ENCODE measurements at places on chromosomes 3 and 15.

GRCh38 chr3:188520466-188520865 is 366.5 kb downstream of the LPP start:
- no peak for DNase-seq

- no peak for DNase-seq
These were observed 30.9 kb downstream of the PML start for GRCh38 chr15:74025436-74025835.

DNA sequence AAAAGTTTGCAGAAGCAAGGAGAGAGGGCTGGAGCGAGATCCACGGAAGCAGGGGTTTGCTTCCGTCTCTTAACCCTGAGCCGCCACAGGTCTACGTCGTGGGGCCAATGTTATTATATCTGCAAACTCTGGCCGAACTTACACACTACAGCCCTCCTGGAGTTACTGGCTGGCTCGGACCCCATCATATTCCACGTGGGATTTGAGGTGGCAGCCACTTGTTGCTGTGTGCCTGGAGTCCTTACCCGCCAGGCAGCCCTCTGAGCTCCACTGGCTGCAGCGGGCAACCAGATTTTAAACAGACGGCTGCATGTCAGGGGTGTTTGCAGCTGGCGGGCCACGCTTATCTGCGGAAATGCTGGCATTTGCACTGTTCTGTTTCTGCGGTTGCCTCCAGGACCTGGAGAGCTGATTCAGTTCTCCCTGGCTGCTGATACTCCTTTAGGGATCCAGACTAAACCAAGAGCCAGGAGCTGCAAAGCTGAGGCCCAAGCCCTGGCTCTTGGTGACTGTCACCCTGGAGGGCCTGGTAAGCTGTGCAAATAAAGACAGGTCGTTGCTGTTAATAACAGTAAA is 34.7 kb downstream of the TM2D3 start:
- DNase-seq = no peak

DNA sequence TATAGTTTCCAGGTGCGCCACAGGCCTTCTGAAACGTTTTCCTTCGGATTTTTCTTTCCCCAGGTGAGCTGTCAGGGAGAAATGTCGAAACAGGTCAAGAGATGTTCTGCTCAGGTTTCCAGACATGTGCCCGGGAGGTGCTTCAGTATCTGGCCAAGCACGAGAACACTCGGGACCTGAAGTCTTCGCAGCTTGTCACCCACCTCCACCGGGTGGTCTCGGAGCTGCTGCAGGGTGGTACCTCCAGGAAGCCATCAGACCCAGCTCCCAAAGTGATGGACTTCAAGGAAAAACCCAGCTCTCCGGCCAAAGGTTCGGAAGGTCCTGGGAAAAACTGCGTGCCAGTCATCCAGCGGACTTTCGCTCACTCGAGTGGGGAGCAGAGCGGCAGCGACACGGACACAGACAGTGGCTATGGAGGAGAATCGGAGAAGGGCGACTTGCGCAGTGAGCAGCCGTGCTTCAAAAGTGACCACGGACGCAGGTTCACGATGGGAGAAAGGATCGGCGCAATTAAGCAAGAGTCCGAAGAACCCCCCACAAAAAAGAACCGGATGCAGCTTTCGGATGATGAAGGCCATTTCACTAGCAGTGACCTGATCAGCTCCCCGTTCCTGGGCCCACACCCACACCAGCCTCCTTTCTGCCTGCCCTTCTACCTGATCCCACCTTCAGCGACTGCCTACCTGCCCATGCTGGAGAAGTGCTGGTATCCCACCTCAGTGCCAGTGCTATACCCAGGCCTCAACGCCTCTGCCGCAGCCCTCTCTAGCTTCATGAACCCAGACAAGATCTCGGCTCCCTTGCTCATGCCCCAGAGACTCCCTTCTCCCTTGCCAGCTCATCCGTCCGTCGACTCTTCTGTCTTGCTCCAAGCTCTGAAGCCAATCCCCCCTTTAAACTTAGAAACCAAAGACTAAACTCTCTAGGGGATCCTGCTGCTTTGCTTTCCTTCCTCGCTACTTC is 3.8 kb downstream of the BHLHE40 start:
- no peak for DNase-seq

DNA sequence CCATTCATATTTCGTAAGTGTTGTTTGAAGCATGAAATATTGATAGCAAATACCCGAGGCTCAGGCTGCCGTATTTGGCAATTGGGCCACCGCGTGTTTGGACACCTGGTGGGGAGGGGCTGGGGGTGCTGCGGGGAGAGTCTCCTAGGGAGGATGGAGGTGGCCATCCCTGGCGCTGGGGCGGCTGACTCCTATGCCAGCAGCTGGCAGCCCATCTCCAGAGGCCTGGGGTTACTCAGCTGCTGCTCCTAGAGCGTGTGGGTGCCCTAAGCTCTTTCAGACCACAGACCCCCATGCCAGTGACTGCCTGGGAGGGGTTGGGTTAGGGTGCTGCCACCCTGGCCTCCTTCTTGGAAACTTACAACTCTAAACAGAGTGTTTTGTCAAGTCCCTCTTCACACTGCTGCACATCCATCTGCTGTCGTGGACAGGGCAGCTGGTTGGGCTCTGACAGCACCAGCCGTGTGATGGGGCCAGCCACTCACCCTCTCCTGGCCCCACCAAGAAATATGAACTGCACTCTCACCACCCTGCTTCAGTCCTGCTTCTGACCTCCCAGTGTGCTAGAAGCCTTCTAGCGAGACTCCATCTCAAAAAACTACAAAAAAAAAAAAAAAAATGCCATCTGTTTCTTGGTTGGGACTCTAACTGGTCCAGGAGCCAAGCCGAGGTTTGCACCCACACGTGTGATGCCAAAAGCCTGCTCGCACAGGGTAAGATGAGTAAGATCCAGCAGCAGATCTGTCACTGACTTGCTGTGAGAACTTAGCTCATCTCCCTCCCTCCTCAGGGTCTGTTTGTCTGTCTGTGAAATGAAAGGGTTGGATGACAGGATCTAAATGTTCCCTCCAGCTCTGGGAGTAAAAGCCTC is 156.2 kb downstream of the MEGF11 start:
- no peak for DNase-seq

- DNase-seq = no peak
These were observed at the start of gene TMC3 for GRCh38 chr15:81373775-81374395. TMC3 (minus strand) TSS chr15:81374213; CDS start chr15:81374077, 136 bp downstream.

DNA sequence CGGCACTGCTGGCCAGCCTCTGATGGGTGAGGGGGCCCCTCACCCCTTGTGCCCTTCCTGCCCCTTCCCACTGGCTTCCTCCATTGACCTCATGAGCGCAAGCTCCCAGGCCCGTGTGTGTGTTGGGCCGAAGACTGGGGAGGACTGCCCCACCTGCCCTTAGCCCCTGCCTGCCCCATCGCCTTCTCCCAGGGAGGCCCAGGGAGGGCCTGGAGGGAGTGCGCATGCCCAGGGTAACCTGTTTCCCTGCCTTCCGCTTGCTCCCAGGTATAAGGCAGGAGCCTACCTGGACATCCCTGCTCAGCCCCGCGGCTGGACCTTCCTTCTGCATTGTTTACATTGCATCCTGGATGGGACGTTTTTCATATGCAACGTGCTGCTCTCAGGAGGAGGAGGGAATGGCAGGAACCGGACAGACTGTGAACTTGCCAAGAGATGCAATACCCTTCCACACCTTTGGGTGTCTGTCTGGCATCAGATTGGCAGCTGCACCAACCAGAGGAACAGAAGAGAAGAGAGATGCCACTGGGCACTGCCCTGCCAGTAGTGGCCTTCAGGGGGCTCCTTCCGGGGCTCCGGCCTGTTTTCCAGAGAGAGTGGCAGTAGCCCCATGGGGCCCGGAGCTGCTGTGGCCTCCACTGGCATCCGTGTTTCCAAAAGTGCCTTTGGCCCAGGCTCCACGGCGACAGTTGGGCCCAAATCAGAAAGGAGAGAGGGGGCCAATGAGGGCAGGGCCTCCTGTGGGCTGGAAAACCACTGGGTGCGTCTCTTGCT is 8.8 kb downstream of the DLL4 start:
- no peak for DNase-seq

DNA sequence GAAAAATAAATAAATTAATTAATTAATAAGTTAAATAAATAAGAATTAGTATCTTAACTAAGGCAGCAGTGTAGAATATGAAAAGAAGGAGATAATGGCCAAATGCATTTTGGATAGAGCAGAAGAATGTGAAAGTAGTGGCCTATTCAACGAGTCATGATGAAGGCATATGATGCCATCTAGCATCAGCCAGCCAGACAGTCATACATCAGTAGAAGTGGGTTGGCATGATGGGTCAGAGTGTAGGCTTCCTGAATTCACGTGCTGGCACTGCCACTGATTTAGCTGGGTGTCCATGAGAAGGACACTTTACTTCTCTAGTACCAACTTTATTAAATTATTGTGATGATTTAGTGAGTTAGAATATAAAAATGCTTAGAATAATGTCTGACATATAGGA is 256.1 kb upstream of the ARPP21 start:
- DNase-seq = no peak

- no peak for DNase-seq
These were observed 125.3 kb upstream of the BCL6 start for GRCh38 chr3:187870360-187871203.

GRCh38 chr3:184423561-184423960 is 43.7 kb downstream of the CHRD start:
- DNase-seq = no peak

DNA sequence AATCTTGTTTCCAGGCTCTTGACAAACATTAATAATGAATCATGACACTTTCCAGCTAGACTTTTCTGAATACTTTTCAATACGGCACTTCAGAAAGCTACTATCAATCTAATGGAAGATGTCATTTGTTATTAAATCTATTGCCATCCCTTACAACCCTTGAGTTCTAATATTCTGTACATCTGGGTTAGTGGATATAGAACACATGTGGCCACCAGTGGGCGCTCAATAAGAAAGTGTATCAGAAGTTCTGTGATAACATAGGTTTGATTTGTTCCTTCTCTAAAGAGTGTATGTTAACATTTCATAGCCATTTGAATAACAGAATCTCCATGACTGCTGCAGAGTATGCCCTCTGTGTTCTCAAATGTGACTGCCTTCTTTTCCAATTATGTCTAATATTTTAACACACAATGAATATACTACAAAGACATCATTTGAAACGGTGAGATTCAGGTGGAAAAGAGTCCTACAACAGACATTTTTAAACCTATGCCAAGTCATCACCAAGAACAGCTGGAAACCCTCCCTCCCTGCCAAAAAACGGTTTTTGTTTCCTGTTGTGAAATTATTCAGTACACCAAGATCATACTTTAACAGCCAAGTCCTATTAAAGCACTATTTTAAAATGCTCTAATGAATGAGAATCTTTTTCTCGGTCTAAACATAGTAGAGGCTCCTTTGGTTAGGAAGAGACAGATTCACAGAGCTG is 22.2 kb downstream of the ALDH1A2 start:
- no peak for DNase-seq

- no peak for DNase-seq
These were observed 31.5 kb downstream of the CRTAP start for GRCh38 chr3:33145221-33145900.

GRCh38 chr3:22098021-22098420 is 347.0 kb upstream of the ZNF385D start:
- no peak for DNase-seq

- DNase-seq = no peak
These were observed 45.0 kb upstream of the BOC start for GRCh38 chr3:113166357-113166718.

DNA sequence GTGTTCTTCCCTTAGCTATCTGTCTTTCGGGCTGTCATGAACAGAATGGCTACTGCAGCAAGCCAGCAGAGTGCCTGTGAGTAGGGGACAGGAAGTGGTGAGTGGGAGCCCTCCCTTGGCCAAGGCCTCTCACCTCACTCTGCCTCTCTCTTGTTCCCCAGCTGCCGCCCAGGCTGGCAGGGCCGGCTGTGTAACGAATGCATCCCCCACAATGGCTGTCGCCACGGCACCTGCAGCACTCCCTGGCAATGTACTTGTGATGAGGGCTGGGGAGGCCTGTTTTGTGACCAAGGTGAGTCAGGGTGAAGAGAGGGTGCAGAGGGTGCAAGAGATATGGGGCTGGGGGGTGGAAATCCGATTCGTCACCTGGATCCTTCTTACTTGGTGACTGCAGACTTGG is 3.0 kb downstream of the DLL4 start:
- DNase-seq = no peak

GRCh38 chr3:27903446-27903845 is 181.3 kb upstream of the EOMES start:
- no peak for DNase-seq

DNA sequence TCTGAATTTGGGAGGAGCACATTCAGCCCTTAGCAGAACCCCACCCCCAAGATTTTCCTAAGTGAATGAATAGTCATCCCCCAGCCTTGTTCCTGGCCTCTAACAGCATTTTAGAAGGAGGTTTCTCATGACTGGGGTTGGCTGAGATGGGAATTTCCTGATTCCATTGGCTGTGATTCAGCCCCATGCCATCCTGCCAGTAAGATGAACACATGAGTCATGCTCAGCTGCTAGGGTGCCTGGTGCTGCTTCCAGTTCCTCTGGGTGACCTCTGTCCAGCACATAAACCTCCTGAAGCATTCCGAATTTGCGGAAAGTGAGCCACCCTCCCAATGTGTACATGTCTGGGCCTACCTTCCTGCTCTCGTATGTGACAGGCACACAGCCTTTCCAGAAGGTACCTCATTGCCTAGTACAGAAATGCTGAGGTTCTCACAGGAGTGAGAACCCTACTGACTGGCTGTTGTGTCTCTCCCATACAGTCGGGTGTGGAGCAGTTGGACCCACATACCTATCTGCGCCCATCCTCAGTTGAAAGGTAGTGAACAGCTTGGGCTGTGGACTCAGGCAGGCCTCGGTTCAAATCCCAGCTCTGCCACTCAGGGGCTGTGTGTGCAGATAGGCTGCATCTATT is 91.7 kb downstream of the APBA2 start:
- DNase-seq = no peak

DNA sequence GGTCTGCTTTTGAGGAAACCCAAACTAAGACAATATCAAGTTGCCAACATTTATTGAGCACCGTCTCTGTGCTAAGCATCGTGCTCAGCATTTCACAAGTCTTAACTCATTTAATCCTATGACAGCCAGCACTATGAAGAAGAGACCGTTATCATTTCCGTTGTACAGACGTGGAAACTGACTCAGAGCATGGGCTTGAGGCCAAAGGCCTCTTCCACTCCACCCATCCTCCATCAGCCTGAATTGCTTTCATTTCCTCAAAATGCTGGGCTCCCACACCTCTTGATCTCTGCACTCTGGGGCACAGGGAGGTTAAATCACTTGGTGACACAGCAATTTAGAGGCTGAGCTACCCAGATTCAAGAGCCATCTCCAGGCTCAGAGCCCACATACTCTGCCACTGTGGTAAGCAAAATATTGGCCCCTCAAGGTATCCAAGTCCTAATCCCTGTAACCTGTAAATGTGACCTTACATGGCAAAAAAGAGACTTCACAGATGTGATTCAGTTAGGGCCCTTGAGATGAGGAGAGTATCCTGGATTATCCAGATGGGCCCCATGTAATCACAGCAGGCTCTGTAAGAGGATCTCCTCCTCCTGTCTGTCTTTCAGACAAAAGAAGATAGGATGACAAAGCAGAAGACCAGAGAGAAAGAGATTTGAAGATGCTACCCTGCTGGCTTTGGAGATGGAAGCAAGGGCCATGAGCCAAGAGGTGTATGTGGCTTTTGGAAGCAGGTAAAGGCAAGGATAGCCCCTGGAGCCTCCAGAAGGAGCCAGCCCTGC is 24.3 kb upstream of the FLNB start:
- no peak for DNase-seq
